Thoracic aorta (tissue), 2 donors: ENCODE measurements at places on chromosomes 3 and 15. TPM values are rescaled to one million over a fixed set of nuclear protein-coding genes. Genes with fewer than 3 reads are reported as not detected.

DNA sequence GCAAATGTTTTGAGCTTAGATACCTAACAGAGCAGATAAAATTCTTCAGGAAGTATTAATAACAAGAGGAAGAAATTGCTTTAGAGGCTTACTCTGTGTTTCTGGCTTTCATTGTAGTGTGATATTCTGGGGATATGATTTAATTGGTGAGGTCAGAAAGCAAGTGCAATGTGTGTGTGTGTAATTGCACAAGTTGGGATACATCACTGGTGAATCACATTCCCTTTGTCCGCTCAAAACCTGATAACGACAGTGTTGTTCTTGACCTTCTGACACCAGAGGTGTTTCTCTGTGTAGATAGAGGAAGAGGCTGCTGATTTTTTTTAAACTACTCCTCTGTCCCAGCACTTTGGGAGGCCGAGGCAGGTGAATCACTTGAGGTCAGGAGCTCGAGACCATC lies 161.1 kb downstream of the CACNA2D3 start:
- no peak for DNase-seq

DNA sequence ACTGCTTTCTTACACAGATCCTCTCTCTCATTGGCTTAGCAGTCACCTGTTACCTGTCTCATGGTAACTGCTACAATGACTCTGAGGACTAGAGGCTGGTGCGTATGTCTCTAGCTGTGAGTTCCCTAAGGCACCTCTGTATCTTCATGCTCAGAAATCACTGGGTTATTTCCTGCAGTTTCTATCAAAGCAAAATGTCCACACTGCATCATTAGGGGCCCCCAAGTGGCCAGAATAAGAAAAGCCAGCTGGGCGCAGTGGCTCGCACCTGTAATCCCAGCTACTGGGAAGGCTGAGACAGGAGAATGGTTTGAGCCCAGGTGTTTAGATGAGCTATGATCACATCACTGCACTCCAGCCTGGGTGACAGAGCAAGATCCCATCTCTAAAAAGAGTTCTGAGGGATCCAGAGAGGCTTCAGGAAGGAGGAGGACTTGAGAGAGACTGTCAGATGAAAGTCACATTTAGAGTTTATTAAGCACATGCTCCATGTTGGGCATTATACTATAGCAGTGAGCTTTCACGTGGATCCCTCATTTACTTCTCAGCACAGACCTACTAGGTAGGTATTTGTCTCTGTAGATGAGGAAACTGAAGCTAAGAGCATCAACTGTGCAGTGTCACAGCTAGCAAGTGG lies 2.3 kb upstream of the VPS18 start:
- no peak for DNase-seq

- DNase-seq: peak; percentile 72
Measured at GRCh38 chr3:9715764-9716437, 12.3 kb downstream of the CPNE9 start.

DNA sequence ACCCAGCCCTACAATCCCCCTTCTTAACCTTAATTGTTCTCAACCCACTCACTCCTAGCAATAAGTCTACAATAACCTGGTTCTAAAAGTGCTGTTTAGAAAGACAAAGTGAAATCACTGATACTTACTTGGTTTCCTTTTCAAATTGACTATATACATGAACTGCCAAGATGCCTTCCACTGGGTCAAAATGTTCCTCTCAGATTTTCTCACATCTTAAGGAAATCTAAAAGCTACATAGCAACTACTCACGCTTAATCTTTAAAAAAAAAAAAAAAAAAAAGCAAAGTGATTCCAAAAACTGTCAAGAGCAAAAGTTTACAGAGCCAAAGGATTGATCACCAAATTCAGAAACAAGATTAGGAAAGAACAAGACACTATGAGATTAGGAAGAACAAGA lies 68.7 kb upstream of the MAP4 start:
- no peak for DNase-seq

DNA sequence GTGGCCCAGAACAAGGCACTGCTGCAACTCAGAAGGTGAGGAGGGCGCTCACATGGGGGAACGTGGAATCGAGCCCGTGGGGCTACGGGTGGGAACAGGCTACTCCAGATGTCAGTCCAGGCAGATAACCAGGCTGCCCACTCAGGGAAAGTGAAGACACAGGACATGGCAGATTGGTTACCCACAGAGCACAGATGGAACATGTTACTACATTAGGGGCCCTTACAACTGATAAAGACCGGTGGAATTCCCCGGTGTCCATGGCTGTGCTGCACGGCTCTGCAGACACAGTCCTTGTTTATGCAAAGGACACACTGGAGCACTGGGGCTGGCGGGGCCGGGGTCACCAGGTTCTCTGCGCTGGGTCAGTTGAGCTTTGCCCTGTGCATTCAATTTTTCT lies 36.9 kb downstream of the PCSK6 start:
- no peak for DNase-seq

DNA sequence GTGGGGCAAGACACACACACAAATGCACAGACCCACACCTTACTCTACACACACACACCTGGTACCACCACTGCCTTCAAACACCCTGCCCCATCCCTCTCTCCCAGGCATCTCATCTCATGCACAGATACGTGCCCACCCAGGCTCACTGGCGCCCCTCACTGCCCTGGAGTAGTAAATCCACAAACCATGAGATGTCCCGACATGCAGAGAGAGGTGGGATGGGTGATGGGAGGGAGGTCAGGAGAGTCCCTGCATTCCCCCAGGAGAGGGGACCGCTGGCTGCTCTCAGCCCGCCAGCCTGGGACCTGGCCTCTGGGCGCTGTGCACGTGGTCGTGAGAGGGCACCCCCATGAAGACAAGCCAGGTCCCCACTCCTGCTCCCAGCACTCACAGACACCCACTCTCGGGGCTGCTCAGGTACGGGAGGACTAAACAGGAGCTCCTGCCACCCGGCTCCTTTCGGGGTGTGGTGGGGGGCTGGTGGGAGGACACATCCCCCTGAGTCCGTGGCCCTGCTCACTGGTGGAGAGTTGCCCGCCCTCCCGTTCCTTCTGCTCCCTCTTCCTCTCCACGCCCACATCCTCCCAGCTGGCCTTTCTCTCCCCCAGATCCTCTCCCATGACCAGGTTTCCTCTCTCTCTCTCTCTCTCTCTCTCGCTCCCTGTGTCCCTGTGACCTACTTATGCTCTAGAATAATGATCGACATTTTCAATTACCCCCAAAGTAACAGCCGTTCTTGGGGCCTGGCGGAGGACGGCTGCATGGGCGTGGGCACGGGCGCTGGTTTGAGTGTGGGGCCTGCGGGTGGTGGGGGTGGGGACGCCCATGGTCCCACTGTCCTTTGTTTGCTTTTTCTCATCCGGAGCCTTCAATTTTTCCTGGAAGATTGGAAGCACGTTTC lies 18.9 kb upstream of the CSPG4 start:
- no peak for DNase-seq

DNA sequence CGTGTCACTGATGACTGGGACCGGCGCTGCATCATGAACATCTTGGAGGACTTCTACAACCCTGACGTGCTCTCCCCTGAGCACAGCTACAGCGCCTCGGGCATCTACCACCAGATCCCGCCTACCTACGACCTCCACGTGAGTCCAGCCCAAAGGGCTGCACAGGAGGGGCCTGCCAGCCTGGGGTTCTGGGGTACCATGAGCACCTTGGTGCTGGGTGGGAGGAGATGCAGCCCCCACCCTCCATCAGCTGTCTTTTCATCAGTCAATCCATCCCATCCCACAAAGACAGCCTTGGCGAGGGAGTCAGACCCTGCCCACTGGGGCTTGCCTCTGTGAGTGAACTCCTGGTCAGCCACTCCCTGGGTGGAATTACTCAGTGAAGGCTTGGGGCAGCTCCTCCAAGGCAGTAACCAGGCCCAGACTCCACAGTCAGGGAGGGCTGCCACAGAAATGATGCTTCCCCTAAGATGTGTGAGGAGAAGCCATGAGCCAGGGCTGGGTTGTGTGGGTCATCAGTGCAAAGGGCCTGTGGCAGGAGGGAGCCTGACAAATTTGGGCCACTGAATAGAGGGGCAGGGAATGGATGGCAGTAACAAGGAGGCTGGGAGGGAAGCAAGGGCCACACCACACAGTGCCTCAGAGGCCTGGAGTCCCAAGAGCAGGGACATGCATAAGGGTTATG lies 47.9 kb downstream of the SEMA3G start:
- DNase-seq: no peak

DNA sequence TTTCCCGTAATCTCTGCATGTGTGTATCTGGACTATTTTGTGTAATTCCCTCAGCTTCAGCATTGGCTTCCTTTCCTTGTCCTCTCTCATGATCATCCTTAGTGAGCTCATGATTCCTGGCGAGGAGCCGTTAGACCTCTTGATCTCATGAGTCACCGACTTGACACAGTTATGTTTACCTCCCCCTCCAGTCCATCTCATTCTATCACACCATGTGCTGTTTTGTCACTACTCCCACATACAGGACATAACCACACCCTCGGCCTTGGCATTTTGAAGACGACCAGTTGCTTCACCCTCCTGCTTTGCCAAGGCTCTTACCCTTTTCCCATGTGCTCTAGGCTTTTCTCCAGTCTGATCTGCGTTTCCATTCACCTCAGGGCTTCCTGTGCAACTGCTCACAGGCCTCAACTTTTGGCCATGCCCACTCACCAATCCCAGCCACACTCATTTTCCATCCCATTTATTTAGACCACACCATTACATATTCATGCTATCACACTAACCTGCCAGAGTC lies 41.5 kb downstream of the CP start:
- peak; percentile 74 for DNase-seq

- no peak for DNase-seq
Measured at GRCh38 chr3:120641696-120642246, 40.3 kb downstream of the HGD start.

DNA sequence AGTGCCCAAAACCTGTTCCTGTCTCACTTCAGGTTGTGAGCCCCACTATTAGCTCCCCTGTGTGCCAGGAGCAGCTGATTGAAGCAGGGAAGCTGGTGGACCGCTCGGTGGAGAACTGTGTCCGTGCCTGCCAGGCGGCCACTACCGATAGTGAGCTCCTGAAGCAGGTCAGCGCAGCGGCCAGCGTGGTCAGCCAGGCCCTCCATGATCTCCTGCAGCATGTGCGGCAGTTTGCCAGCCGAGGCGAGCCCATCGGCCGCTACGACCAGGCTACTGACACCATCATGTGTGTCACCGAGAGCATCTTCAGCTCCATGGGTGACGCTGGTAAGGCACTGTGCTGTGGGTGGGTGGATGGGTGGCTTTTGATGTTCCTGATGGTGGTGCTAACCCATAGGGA lies 334.1 kb upstream of the TPM1 start:
- no peak for DNase-seq

GRCh38 chr3:99854756-99855298 lies 37.2 kb downstream of the CMSS1 start:
- no peak for DNase-seq

- DNase-seq: no peak
Measured at GRCh38 chr3:14634763-14635400, 16.7 kb upstream of the CCDC174 start.

DNA sequence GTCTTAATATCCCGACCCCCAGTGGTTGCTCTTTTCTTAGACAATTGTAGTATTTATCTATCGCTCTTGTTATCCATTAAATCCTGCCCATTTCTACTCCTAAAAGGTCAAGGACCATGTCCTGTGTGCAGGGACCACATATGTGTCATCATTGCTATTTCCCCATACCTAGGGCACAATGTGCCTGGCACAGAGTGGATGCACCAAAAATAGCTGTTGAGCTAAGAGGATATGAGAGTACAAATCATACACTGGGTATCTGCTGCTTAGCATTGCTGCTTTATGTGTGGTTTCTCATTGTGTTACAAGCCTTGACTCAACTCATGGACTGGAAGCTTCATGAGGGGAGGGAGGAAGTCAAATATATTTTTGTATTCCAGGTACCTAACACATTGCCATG lies 3.4 kb upstream of the MITF start:
- DNase-seq: no peak

- DNase-seq: no peak
Measured at GRCh38 chr15:77671362-77672056, 38.8 kb upstream of the LINGO1 start.

DNA sequence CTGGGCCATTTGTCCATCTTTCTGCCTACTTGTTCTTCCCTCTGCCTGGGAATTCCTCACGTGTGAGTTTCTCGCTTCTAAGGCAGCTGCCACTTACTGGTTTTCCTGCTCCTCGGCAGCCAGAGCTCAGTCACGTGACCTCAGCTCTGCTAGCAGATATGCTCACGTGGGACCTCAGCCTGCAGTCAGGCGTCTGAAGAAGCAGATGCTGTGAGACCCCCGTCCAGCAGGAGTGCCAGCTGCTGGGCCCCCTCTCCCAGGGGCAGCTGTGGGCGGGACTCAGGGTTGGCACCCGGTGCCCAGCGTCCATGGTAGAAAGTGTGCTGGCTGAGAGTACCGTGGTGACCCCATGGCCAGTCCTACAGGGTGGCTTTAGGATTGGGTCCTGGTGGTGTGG lies 161.3 kb upstream of the TLE3 start:
- no peak for DNase-seq

DNA sequence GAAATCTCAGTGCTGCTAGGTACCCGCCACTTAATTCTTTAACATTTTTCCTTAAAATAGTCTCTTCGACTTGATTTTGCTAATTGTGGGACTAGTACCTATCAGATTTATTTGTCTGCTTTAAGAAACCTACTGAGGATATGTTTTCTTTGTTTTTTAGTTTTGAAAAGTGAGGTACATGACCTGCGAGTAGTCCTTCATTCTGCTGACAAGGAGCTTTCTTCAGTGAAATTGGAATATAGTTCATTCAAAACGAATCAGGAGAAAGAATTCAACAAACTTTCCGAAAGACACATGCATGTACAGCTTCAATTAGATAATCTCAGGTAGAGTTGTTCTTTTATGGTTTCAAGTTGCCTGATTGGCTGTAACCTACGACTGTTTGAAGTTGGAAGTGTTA lies 47.0 kb upstream of the TMEM42 start:
- no peak for DNase-seq

GRCh38 chr3:136838641-136839555 lies 20.0 kb downstream of the SLC35G2 start:
- no peak for DNase-seq

GRCh38 chr3:156682501-156682900 lies 8.1 kb downstream of the TIPARP start:
- DNase-seq: no peak

GRCh38 chr3:195312714-195313113 lies 41.8 kb upstream of the XXYLT1 start:
- DNase-seq: no peak

DNA sequence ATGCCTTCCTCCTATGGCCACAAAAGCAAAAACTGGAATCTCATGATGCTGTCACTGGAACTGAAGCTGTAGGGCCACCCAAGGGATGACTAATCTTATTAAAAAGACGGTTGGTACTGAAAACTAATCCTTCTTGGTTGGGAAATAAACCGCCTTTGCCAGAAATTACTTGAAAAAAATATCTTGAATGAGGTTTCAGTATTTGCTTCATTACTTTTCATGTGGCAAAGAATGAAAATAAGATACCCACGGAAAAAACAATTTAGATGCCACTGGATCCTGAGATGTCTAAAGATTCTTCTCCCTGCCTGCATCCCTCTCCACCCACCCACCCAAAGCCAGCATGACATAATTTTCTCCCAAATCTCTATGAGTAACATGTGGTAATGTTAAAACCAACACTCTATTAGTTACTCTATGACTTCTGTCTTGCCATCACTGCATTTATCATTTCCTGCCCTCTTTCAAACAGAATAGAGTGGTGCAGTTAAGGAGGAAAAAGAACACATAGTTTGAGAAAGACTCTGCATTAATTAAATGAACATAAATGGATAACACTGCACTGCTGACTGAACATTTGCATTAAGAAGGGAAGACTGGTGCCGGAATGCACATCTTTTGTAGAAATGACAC lies 111.8 kb upstream of the DPH6 start:
- no peak for DNase-seq

Gene SEMA6D
- 12.9 TPM for total RNA-seq

Gene PLA2G4E
- not detected for total RNA-seq

Gene LTK
- 0.81 TPM for total RNA-seq

Gene CSK
- 61.6 TPM for total RNA-seq

Gene ACKR4
- total RNA-seq: 7.3 TPM
